RPMI8226 (cell line): ENCODE measurements at places on chromosomes 4 and X.

DNA sequence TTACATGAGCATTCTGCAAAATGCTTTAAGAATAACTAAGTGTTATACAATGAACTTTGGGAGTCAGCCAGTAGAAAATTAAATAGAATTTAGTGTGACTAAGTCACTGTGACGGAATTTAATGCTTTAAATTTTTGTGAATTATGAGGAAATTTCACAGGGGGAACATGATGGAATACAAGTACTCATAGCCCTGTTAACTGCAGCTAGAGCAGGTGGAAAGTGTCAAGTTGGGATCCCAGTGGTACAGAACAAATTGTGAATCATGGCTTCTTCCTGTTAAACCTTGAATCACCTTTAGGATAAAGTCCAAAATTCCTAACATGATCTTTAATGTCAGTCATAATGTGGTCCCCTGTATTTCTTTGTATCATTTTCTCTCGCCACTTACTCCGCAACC lies 212.2 kb upstream of the CENPE start:
- DNase-seq: no peak

- no peak for DNase-seq
Measured at GRCh38 chr4:68748181-68748991, 67.4 kb upstream of the UGT2B10 start.

GRCh38 chr4:2809610-2810180 lies 16.8 kb downstream of the SH3BP2 start:
- no peak for DNase-seq

- DNase-seq: no peak
Measured at GRCh38 chr4:117001077-117001476, 84.3 kb downstream of the TRAM1L1 start.

GRCh38 chr4:33073811-33074210 lies 2353.6 kb downstream of the PCDH7 start:
- DNase-seq: no peak

- no peak for DNase-seq
Measured at GRCh38 chr4:121428721-121429120, 47.9 kb upstream of the QRFPR start.

- DNase-seq: no peak
Measured at GRCh38 chr4:7535619-7536018, 100.9 kb upstream of the PSAPL1 start.

DNA sequence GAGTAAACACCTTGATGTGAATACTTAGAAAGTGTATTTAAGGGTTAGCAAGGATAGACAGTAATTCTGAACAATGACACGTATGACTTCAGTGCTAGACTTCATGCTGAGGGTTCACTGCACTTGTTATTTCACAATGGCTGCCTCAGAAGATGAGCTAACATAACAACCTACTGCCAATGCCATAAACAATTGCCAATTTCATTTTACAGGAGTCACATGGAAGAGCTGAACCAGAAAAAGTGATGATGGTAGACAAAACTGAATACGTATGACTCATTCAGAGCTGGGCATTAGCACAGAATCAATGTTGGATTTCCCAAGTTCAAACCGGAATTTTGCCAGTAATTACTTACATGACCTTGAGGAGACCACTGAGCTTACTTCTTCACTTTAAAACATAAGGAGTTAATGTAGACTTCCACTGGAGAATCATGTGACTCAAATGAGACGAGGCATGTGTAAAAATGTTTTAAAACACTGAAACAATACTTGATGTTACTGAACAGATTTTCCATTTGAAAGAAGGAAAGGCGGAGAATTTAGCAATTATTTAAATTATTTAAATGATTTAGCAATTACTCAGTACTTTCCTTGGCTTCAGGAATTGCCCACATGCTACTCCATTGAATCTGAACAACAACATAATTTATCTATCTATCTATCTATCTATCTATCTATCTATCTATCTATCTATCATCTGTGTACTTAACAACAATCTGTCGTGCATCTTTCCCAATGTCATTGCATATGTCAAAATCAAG lies 868.5 kb upstream of the SLIT2 start:
- no peak for DNase-seq

DNA sequence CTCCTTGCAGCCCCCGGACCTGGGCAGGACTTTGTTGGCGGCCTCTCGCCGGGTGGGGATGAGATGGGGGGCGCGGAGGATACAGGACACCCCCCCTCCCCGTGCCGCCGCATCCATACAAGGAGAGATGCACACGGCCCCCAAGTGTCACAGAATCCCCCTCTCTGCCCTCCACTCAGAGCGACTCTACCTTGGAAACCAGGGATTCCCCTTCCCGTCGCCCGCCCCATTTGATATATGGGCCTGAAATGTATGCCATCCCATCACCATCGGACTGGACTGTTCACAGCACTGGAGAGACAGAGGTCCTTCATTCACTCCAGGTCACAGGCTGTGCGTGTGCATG lies 426 bp downstream of the PORCN start:
- DNase-seq: no peak

GRCh38 chr4:36115312-36115711 lies 129.0 kb downstream of the ARAP2 start:
- DNase-seq: no peak

GRCh38 chr4:13521047-13521446 lies 23.3 kb downstream of the NKX3-2 start:
- no peak for DNase-seq

- peak; percentile 25 for DNase-seq
Measured at GRCh38 chrX:16671005-16671404, 21.0 kb downstream of the S100G start.

GRCh38 chrX:131741103-131741581 lies 197.3 kb downstream of the OR13H1 start:
- no peak for DNase-seq

DNA sequence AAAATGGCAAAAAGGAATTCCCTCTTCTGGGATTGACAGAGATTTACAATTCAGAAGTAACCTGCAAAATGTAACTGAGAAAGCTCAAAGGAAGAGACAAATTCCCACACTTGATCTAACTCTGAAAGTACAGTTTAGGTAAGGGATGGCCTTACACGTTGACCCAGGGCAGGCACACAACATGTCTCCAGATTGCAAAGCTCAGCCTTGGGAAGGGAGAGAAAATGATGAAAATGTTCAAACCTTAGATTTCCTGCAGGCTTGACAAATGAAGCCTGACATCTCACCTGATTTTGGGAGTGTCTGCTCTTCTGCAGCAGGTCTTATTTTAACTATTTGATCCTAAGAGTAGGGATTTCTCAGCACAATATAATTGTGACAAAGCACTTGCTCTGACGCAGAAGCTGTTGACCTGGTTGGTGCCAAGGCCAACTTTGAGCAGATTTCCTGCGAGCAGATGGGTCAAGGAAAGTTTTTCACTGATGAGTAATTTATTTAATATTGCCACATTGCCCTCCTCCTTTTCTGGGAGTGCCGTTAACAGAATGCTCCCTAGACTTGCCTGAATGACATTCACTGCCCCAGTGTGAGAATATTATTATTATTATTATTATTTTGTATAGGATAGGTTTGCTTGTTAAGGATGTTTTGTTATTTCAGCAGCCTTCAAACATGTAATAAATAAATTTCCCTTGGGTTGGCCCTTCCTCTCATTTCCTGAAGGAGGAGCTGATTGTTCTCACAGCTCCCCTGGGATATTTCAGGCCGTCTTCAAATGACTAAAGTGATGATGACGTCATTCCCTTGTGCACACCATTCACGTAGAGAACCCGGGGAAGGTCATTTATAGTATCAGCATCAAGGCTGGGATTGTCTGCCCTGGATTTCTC lies 157.1 kb downstream of the VEGFC start:
- no peak for DNase-seq

DNA sequence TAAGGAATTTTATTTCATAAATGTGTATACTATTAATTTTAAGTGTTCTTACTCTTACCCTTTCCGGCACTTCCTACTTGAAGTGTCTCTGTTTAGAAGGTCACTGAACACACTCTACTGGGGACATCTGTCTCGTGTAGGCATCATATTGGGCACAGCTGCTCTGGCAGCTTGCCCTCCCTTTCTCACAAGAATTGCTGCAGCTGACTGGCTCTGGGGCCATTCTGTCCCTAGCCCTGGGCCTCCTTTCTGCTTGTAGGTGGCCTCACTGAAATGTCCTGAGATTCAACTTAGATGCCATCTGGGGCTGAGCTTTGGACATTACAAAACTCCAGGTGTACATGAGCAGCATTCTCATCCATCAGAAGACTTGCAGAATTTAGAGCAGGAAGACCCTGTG lies 49.6 kb downstream of the SMAD1 start:
- DNase-seq: peak; percentile 77

GRCh38 chr4:120870279-120870673 lies 52.2 kb downstream of the PRDM5 start:
- peak; percentile 13 for DNase-seq

- DNase-seq: no peak
Measured at GRCh38 chr4:131531087-131531486, 1618.0 kb upstream of the PCDH10 start.

DNA sequence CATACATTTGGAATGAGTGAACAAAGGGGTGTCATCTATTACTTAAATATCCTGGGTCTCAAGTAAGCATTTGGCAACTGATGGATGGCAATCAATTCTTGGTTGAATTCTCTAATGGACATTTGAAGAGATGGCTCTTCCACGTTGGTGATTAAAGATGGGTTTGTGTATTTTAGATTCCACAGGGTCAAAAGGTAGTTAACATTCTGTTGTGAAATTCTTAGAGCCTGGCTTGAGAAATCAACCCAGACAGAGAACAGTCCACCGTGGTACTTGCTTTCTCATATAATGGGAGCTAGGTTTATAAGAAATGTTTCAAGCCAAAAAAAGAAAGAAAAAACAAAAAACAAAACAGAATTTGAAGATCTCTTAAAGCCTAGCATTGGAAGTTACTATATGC lies 355.9 kb upstream of the PITX2 start:
- DNase-seq: no peak

GRCh38 chr4:74311696-74312313 lies 3.5 kb downstream of the EPGN start:
- peak; percentile 51 for DNase-seq

- DNase-seq: no peak
Measured at GRCh38 chr4:125703443-125703842, 388.7 kb downstream of the FAT4 start.

DNA sequence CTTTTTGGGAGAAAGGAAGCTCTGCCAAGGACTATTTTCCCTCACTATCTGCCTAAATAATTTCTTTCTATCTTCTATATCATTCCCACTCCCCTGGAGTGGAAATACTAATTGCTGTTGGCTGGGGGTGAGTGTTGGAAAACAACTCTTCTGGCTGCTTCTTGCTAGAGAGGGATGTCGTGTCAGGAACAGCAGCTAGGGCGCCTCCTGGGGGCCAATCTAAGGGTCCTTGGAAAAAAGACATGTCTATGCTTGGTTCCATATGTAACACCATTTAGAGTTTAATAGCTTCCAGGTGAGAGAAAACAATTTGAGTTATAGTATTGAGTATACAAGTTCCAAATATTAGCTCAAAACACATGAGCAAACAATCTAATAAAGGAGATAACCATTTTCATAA lies 111.3 kb downstream of the MAGEE1 start:
- DNase-seq: no peak

DNA sequence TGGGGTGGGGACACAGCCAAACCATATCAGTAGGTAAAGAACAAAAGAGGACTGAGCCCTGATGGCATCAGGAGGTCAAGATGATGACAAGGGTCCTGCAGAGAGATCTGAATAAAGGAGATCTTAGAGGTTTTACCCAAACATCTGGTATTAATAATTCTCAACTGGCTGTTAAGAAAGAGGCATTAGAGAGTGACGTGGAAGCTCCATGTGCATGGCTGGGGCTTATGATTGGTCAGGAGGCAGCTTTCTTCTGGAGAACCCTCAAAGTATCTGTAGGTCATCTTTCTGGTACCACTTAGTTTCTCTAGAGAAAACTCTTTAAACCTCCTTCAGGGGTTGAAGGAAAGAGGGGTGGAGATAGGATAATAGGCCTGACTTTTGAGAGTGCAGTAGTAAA lies 18.7 kb downstream of the MGST2 start:
- DNase-seq: no peak

DNA sequence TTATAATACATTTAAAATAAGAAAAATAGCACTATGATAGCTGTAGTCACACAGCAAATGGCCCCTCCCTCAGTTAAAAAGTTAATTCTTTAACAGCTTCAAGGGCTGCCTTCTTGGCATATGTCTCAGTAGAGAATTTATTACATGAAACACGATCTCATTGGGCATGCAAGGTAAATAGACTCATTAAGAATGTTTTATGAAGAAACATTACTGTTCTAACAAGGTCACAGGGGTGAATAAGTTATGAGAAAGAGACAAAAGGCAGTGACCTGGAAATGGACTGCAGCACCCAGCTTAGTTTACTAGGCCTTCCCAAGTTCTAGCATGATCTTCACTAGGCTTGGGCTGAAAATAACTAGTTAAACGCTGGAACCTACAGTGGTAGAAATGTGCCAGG lies 277.7 kb downstream of the NR3C2 start:
- DNase-seq: no peak

DNA sequence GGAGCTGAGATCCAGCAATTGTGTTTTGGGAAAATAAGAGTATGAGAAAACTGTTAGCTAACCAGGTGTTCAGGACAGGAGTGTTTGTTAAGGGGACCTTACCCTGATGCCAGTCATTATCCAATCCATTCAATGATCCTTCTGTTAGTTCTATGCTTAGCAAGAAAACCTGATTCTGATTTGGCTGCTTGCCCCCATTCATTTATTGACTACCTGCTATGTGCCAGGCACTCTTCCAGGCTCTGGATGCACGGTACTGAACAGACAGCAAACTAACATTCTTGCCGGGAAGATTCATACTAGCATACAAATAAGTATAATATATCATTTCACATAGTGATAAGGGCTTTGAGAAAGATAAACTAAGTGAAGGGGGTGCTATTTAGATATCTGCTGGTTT lies 1.0 kb upstream of the MECP2 start:
- no peak for DNase-seq

DNA sequence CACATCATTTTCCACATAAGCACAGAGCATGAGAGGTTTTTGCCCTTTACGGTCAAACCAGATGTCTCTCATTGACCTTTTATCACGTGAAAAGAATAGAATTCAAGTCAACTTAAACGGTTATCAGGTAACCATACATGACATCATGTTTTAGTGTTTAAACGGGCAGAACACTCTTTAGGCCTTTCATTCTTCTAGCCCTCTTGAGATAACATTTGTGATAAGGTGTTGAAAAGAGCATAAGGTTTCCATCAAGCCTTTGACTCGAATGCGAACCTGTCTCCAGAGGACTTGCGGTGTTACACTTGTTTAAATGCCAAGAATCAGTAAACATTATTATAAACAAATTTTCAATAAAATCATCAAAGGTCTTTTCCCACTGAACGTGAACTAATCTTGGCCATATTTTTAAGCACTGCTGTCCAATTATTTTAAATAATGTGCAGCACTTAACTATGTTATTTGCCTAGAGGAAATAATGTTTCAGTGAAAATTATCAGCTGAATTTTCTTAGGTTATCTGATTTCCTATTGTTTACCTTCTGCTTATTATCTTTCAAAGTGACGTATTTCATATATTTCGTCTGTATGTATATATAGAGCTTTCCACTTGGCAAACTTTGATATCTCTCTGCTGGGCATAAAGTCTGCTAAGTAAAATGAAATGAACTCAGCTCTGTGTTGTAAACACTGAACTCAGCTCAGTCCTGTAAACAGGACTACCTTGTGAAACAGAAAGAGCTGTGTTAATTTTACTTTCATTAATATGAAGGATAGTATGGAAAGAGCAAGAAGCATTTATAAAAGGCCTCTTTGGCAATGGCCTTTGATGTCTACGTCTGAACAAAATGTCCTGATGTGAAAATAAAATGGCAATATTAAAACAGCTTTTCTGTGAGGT lies 33.3 kb downstream of the TENM3 start:
- DNase-seq: no peak

- DNase-seq: no peak
Measured at GRCh38 chr4:102036619-102037376, 246.3 kb downstream of the BANK1 start.
